NCI-H1930 (cell line): ENCODE measurements at places on chromosomes 7 and 10.

DNA sequence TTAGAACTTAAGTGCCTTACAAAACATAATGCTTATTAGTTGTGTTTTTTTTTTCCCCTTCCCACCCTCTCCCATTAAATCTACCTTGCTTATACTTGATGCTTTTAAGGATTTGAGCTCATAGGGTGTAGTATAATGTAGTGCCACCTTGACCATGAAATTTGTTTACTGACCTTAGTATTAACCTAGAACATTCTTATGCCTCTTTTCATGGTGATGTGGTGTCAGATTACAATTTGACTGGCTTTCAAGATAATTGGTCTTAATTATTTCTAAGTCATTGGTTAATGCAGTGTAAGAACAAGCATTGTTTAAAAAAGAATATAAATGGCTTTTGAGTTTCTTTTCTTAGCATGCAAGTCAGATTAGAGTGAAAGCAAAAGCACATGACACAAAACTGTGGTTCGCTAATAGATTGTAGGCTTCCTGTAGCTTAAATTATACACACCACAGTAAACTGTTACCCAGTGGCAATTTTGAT lies 61.8 kb downstream of the ADD3 start:
- no peak for DNase-seq

GRCh38 chr7:12729112-12729511 lies 41.7 kb downstream of the ARL4A start:
- peak; percentile 34 for DNase-seq

DNA sequence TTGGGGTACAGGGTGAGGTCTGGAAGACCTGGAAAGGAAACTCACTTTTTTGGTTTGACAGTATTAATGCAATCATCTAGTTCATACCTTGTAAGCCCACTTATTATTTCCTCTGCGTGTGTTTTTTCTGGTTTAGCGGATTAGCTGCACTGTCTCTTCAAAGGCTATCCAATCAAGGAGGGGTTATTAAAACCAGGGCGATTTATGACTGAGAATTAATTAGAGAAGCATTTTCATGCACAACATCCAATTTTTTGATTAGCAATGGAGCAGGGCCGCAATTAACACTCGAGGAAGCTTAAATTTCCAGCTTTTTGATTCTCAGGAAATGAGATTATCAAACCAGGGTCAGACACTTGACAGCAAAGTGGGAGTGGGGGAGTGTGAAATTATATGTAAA lies 248.9 kb downstream of the EXOC4 start:
- no peak for DNase-seq

GRCh38 chr10:30742471-30742870 lies 112.9 kb upstream of the LYZL2 start:
- DNase-seq = no peak

- DNase-seq = no peak
Measured at GRCh38 chr10:109928475-109928891, 5.2 kb upstream of the XPNPEP1 start.

DNA sequence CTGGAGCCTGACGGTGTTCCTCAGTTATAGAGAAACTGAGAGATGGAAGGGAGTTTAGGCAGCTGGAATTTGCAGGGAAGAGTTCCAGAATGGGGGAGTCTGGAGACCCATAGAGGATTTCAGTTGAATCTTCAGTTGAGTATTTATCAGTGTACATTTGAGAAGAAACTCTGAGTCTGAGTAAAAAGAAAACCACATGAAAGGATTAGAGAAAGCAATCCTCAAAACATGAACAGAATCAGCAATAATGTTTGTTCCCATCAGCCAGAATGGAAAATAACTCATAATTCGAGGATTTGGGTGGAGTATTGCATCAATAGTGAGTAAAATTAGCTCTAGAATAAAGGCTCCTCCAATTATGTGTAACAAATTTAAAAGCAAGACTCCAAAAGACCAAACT lies 130.0 kb upstream of the AHR start:
- no peak for DNase-seq

DNA sequence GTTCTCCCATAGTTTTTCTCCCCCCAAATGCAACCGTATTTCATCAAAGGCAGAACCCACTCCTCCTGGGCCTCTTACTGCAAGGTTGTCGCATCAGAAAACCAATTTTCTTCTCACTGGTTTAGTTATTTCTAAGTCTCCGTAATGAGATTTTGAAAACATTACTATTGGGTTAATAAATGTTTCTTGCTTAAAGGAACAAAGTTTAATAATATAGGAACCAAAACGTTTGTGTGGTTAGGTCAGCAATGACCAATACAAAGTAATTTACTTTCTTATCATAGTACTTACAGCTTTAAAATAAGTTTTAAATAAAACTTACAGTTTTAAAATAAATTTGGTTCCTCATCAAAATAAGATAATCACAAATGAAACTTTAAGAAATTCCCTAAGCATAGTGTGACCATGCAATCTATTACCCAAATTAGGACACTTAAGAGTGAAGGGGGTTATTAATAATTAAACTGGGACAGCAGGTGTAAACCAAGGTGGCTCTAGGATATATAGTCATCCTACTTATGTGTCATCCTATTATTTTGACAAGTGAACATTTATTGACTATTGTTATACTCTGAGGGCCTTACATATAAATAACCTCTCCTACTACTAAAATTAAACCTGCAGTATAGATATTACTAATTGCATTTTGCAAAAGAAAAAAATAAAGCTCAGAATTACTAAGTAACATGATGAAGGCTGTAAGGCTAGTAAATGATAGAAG lies 415.4 kb upstream of the LRRN3 start:
- DNase-seq = no peak

- DNase-seq = no peak
Measured at GRCh38 chr10:72276421-72277339, 3.0 kb downstream of the DDIT4 start.

DNA sequence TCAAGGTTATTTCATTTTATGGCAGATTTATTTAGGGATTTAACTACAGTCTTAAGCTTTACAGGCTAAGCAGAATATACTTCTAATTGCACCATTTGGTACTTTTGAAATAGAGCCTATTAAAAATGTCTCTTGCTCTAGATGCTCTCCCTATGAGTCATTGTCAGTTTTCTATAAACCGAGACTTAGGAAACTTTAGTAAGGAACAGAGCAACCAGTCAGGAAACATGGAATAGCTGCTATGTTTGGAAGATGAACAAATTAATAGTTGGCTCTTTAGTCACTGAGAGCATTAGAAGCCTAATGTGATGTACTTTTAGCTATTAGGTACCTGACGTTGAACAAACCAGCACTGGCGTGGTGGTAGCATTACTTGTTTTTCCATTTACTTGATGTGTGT lies 35.3 kb downstream of the INPP5F start:
- DNase-seq = no peak

DNA sequence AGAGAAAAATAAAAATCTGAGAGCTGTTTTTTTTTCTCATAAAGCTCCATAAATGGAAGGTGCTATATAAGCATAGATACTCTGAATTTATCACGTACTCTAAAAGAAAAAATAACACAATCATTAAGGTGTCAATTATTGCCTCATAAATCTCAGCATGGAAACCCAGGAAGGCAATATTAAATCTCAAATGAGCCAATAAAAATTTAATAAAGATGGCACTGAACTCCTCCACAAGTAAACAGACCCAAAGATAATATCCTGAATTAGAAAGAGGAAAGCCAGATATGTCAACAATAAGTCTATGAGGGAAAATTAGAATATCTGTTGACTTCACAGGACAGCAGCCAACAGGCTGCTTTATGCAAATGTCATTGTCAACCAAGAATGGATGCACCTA lies 66.5 kb downstream of the CDK6 start:
- DNase-seq = peak; percentile 50

DNA sequence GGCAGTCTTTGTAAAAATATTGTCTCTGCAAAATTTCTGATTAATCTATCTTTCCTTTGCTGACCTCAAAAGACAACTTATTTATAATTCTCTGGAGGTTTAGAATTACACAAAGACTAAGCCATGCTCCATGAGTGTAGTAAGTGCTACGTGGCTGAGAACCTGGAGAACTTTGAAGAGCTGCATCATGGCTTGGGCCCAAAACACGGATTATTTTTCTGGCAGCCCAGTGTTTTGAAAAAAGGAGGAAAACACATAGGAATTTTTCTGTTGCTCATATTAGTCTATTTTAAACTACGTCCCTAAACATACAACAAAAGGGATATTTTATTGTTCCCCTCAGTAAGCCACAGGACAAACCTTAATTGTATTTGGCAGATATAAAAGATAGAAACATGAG lies 360.7 kb upstream of the MYO3A start:
- DNase-seq = no peak

DNA sequence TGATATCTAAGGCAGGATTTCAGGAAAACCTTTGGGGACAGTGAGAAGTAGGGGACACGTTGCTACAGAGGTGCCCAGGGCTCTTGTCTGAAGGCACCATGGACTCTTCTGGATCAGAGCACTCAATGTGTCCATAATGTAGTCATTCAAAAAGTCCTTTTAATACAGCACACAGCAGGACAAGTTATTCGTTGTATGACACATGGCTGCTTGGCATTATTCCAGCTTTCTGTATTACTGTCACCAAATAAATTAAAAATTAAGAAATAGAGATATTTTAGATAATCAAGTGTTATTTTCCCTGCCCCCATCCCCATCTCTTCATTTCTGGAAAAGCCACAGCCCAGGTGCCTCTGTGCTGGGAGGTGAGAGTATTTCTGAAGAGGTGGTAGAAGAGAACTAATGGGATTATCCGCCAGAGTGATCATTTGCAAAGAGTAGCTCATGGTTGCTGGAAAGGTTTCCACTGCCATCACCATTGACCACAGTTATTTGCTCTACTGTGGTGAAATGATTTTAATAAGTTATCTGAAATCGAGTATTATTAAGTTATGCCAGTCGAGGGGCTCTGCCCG lies 83.0 kb downstream of the CXCL12 start:
- DNase-seq = no peak

GRCh38 chr7:142001163-142001874 lies 5.6 kb downstream of the MGAM start:
- no peak for DNase-seq

DNA sequence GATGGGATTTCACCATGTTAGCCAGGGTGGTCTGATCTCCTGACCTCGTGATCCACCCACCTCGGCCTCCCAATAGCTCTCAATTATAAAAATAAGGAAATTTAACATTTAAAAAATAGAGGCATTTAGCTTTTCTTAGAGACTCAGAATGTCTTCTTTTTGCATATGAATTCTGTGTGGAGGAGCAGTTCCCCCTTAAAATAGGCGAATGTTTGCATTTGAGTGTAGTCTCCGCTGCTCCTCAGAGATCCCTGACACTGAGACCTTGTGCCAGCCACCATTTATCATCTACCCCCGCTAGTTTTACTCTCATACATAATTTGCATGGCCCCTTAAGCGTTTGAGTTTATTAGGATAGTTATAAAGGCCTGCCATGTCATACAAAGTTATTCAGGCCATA lies 461.9 kb downstream of the SORCS3 start:
- no peak for DNase-seq

DNA sequence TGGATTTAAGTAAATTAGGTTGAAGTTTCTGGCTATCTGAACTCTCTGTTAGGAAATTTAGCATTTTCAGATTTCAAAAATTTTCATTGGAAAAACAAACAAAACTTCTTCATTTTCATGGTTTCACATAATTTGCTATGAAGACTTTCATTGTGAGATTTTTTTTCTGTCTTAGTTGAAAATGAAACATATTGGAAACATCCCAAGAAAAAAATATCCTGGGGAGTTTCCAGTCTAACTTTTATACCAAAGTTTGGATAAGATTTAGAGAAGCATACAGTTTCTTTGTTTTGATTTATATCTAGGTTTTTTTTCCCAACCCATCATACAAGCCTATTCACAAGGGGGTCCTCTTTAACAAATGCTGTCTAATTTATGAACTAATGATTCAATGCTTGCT lies 300.5 kb upstream of the SEMA3A start:
- DNase-seq = no peak

GRCh38 chr10:93712593-93712992 lies 10.2 kb upstream of the FRA10AC1 start:
- no peak for DNase-seq

GRCh38 chr10:6161921-6162320 lies 40.8 kb upstream of the PFKFB3 start:
- DNase-seq = no peak

DNA sequence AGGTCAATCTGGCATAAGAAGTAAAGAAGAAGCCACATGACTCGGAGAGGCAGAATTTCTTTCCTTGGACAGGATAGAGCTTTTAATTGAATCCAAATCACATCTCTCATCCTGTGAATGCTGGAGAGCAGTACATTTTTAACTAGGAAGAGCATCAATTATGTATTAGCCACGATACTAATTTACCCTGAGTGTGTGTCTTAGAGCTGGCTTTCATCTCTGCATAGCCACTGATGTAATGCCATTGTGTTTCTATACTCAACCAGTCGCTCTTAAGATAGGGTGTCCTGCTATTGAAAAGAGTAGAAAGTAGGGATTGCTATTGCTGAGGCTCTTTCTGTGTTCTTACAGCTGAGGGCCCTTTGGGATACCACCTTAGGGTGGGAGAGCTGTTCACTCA lies 280.3 kb downstream of the AUTS2 start:
- no peak for DNase-seq

DNA sequence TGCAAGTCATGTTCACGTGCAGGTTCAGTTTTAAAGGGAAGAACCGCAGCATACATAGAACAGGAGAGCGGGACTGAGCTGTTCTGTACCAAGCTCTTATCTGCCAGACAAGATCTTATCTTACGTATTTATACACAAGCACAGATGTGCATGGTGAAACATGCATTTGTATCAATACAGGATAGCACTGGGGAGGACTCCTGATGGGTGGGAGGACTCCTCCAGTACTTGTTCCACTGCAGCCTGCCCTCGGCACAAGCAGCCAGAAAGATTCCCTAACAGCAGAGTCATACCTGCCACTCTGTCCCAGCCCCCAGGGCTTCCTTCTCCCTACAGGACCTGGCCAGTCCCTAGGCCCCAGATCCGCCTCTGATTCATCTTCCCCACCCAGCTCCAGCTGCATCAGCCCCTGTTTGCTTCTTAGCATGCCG lies 13.2 kb upstream of the PRKCQ start:
- DNase-seq = no peak

DNA sequence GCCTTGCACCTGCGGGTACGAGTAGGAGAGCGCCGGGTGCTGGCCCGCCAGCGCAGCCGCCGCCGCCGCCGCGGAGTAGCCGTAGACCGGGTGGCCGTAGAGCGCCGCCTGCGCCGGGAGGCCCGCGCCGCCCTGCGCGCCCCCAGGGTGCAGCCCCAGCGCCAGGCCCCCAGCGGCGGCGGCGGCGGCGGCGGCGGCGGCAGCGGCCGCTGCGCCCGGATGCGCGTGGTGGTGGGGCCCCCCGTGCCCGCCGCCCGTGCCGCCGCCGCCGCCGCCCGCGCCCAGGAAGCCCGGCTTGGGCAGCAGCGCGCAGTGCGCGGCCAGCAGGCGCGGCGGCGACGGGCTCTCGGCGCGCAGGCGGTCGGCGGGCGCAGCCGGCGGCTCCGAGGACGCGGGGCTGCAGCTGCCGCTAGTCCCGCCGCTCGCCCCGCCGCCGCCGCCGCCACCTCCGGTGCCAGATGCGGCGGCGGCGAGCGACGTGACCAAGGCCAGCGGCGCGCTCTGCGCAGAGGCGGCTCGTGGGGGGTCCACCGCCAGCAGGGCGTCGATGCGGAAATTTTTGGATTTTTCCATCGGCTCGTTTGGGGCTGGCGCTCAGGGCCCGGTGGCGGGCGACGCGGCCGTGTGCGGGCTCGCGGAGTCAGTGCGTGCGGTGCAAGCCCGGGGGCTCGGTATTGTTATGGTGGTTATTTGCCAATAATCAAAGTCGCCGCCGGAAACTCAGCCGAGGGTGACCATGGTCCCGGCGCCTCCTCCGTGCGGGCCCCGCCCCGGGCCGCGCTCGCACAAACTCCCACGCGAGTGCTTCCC lies 480 bp downstream of the MNX1 start:
- no peak for DNase-seq

- no peak for DNase-seq
Measured at GRCh38 chr7:835485-836401, 3.5 kb downstream of the SUN1 start.
